ENCODE measurements at places on chromosomes 13 and 19.

DNA sequence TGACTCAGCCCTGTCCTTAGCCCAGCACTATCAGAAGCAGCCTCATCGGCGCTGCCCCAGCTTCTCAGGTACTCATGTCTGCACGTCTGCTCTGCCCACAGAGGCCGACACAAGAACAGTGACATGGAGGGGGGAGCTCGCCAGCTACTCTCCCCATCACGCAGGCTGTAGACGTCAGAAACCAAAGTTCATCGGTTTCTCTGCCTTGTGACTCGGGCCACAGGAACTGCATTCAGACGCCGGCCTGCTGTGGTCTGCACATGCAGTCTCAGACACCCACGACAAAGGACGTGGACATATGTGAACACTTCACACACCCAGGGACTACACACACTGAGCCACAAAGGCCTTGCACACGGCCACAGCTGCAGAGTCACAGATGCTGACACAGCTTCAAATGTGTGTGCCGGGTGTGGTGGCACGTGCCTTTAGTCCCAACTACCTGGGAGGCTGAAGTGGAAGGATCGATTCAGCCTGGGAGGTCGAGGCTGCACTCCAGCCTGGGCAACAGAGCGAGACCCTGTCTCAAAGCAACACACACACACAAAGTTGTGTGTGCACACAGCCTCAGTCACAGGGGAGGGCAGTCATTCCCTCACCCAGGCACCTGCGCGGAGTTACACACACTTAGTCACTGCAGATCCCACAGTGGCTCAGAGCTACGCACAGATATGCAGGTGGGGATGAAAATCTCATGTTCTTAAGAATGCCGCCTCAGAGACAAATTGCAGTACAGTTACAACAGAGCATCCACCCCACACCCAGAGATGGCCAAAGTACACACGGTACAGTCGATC, 4.9 kb upstream of the ZFP36 start:
- no peak for DNase-seq

DNA sequence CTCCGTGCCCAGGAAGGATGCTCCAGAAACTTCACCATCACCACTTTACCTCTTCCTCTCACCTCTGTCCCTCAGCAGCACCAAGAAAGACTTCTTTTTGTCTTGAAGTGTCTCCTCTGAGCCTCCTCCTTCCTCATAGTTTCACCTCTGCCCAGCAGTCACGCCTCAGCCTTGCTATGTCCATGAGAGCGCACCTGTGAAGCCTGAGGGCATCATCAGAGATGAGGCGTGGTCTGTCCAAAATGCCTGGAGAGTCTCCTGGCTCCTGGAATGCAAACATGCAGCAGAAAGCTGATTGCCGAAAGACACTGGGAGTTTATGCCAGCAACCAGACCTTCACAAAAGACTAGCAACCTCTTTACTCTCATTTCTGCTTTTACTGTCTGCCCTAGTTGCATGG, 336.6 kb downstream of the TEX29 start:
- DNase-seq = no peak

GRCh38 chr19:3899531-3900294, 19.2 kb downstream of the ATCAY start:
- DNase-seq = no peak

DNA sequence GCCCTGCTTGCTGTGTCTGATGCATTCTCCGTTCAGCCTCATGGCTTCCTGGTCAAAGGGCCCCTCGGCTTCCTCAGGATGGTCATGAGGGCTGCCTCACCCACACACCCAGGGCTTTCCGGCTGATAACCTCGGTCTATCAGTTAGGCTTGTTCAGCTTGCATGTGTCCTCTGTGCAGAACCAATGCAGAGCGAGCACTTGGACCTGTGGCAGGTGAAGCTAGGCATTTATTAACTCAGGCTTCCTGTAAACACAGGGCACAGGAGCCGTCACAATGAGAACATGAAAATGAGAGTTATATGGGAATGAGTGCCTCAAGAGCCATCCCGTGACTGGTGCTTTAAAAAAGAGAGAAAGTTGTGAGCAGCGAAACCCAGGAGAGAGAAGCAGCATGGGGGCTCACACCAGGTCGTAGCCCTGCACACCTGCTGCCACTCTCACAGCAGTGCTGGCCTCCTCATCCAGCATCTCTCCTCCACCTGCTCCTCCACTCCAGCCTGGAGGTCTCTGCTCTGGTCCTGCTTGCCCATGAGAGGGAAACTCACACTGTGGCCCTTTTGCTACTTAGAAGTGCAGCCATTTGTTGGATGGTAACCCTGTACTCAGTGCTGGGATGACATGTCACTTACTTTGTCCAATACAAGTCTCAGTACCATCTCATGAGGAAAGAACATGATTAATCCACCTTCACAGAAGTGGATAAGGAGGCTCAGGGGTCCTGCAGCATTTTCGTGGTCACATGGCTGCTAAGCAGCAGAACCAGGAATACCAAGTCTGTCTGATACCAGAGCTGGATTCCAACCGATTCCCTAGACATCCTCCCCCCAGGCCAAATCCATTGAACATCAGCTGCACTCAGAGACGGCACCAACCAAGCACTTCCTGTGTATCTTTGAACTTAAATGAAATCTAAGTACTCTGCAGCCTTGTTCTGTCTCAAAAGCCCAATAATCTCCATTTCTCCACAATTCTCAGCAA, 50.5 kb upstream of the IRS2 start:
- DNase-seq = peak; percentile 63

DNA sequence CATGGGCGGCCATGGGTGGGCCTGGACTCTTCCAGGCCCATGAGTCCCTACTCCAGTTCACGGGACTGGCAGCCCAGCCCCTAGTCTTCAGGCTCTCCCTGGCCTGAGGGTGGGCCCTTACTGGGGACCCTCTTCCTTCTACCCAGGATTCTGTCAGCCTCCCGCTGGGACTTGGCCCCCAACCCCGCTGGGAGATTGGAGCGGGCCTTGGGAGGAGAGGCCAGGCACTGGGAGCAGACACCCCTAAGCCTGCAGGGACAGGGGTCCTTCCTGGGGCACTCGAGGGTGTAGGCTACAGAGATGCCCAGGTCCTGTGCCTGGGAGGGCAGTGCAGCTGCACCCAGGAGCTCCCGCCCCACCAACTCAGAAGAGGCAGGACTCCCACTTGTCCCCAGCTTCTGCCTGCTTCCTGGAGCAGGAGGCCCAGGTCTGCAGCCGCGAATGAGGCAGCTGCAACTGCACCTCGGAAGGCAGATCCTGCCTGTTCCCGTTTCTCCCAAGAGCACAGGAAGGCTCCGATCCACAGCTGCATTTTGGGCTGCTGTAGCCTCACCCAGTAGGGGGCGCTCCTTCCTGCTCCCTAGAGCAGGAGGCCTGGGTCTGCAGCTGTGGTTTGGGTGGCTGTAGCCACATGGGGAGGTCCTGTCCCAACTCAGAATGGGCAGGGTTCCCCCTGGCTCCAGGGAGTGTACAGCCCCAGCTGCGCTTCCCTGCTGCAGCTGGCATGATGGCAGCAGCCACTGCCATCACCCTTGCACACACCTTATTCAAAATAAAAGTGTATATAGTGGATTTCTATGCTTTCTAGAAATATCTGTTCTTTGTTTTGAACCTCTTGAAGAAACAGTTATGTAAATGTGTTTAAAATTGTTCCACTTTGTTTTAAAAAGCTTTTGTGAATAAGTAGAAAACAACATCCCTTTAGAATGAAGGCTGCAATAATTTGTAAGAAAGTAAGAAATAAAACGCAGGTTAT, 46.8 kb downstream of the TEX26 start:
- DNase-seq = no peak

- no peak for DNase-seq
Measured at GRCh38 chr13:23928985-23929384, 31.7 kb upstream of the C1QTNF9B start.

DNA sequence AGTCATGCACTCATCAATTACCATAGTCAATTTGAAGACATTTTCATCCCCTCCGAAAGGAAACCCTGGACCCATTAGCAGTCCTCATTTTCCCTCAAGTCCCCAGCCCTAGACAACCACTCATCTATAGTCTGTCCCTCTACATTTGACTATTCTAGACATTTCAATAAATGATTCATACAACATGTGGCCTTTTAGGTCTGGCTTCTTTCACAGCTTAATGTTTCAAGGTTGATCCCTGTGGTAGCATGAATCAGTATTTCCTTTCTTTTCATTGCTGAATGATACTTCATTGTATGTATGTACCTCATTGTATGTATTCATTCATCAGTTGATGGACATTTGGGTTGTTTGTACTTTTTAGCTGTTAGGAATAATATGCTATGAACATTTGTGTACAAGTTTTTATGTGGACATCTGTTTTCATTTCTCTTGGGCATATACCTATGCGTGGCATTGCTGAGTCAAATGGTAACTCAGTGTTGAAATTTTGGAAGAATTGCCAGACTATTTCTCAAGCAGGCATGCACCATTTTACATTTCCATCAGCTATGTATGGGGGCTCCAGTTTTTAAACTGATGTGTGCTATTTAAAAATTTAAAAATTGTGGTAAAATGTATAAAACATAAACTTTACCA, 18.4 kb downstream of the SPATA13 start:
- DNase-seq = no peak

DNA sequence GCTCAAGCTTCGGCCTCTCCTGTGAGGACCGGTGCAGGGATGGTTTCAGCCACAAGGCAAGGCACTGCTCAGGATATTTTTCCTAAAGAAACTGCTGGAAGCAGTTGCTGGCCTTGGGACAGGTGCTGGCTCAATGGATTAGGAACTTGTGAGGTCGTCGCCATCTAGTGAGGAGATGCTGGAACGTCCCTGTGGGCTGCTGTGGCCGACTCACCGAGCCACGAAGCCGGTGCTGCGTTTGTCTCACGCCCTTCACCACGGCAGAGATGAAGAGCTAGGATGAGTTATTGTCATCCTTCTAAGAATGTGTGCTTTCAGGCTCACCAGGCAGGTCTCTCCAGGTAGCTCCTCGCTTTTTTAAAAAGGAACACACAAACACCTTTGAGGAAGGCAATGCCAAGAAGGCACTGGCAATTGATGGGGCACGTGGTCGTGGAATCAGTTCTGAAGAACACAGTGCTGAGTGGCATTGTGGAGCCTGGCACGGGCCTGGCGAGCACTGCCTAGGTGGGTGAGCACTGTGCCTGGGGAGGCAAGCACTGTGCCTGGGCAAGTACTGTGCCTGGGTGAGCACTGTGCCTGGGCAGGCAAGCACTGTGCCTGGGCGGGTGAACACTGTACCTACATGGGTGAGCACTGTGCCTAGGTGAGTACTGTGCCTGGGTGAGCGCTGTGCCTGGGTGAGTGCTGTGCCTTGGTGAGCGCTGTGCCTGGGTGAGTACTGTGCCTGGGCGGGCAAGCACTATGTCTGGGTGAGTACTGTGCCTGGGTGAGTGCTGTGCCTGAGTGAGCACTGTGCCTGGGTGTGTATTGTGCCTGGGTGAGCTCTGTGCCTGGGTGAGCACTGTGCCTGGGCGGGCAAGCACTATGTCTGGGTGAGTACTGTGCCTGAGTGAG, 140.4 kb downstream of the TEX29 start:
- peak; percentile 46 for DNase-seq

GRCh38 chr19:1026783-1027649, 608 bp downstream of the CNN2 start:
- DNase-seq = no peak

DNA sequence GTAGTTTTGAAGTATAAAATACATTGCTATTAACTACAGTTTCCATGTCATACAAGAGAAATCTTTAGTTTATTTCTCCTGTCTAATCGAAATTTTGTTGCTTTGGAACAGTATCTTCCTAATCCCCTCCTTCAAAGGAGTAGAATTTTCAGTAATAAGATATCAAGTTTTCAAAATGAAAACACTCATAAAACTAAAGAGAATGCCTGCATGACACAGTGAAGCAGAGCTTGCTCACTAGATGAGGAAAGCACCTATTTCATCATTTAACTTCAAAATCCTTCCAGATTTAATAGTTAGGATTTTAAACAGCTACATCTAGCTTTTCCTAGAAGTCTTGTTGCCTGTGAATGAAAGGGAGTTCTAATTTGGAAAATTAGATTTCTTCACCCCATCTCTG, 80.8 kb downstream of the TNFSF11 start:
- DNase-seq = no peak

GRCh38 chr19:21128901-21129698, 12.7 kb upstream of the ZNF431 start:
- no peak for DNase-seq

DNA sequence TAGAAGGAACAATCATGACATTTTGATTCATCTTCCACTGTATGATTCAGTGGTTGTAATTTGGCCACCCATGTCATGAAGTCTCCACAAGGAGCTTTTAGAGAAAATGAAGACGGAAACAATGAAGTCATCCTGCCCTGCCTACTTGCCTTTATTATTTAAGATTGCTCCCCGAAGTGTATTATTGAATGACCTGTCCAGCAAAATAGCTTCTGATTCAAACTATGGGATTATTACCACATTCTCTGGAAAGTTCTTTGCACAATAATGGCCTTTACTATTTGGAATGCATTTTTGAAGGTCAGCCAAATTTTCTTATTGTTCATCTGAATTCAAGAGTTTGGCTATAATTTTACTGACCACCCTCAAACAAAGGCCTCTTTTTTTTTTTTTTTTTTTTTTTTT, 77.8 kb upstream of the RFC3 start:
- no peak for DNase-seq

- DNase-seq = no peak
Measured at GRCh38 chr19:13050274-13050673, 52.4 kb downstream of the LYL1 start.

DNA sequence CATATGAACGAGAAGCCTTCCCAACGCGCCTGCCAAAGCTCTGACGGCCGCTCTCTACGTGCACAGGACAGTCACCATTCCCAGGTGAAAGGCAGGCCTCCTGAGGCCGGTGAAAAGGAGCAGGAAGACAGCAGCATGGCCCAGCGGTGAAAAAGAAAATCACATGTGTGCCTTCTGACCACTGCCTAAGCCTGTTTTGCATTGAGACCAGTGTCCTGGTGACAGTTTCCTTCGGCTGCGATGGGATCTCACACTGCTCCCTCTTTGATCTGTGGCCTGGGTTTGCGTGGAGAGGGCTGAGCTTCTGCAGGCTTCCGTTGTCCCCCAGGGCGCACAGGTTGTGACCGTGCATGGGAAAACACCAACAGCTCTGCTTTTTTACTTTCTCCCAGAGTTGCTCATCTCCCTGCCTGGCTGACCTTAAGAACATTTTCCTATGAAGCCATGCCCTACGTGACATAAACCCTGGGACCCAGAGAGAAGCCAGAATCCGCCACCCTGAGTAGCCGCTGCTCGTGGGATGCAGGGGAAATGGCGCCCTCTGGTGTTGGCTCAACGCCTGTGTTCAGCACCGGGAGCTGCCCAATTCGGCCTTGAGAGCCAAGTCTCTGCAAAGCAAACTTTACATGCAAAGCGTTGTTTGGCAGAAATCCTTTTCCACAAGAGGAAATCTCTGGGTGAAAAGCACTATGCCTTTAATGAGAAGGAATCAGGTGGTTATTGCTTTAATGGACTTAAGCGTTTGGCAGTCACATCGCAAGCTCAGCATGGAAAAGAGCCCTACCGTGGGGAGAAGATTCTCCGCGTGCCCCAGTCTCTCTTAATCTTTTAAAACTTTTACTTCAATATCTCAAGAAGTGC, 112.2 kb upstream of the GPR12 start:
- DNase-seq = peak; percentile 16
